Activated naive CD4-positive, alpha-beta T cell treated with anti-CD3 and anti-CD28 coated beads for 36 hours (primary cell): ENCODE measurements at places on chromosomes 11 and 22. TPM values are rescaled to one million over a fixed set of nuclear protein-coding genes. Genes with fewer than 3 reads are reported as not detected.
A peak's percentile ranks its signal among the peaks of the same experiment; 100 is the strongest.

- no peak overlapping the region for H3K27ac ChIP-seq
- peaks cover 11% of the 10 kb centered on the region for H3K36me3 ChIP-seq
- no peak for DNase-seq
- peaks cover 12% of the 10 kb centered on the region for H3K4me1 ChIP-seq
- no peak overlapping the region for H3K4me3 ChIP-seq
These were observed 60.6 kb upstream of the YPEL1 start for GRCh38 chr22:21796231-21796630.

DNA sequence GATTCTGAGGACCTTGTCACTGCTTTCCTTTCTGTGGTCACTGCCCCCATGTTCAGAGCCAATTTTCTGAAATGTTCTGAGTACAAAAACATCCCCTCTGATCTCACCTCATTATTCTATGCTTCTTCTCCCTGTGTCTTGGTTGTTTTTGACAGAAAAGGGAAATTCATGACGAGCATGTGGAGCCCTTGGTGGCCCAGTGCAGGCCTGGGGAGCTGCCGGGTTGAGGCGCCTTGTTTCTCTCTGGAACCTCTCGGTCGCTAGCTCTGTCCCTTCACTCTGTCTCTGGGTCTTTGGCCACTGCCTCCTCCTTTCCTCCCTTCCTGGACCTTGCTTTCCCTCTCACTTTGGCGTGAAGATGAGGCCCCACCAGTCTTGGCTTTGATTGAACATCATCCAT is 63.0 kb upstream of the THY1 start:
- no peaks in the 10 kb centered on the region for H3K36me3 ChIP-seq
- no peak overlapping the region for H3K4me3 ChIP-seq
- no peak for DNase-seq
- H3K27ac ChIP-seq = no peak overlapping the region

DNA sequence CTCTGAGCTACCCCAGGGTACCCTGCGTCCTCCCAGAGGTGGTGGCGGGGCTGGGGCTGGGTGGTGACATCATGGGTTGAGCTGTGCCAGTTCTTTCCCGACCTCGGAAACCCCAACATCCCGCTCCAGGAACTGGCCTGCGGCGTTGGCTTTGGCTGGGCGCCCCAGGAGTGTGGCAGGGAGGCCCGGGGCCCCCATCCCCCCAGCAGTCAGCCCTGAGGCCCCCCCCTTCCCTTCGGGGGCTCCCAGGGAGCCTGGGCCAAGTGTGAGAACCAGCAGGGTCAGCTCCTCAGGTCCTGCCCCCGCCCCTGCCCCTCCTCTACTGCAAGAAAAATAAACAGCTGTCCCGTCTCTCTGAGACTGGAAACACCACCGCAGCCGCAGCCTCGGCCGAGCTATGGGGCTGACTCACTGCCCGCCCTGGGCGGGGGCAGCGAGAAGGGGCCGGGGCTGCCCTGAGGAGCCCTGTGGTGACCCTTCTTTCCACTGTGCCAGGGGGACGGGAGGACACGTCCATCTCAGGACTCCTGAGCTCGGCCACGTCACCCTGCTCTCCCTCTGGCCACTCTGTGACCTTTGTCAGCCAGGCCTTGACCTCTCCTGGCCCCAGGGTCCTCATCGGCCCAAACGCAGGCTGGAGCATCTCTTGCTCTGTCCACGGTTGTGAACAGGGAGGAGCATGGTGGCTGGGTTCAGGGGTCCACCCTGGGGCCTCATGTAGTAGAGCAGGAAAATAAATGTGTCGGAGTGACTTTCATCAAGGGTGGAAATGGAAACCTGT is 73.4 kb downstream of the WNT7B start:
- no peaks in the 10 kb centered on the region for H3K36me3 ChIP-seq
- no peak for DNase-seq
- H3K27ac ChIP-seq = no peak overlapping the region
- H3K4me1 ChIP-seq = no peaks in the 10 kb centered on the region
- H3K27me3 ChIP-seq = peaks cover 15% of the 10 kb centered on the region

GRCh38 chr11:2883979-2884815 is 1.4 kb downstream of the CDKN1C start:
- no peak overlapping the region for H3K27ac ChIP-seq
- DNase-seq = no peak
- peaks cover 3% of the 10 kb centered on the region for H3K27me3 ChIP-seq
- no peaks in the 10 kb centered on the region for H3K4me1 ChIP-seq
- H3K4me3 ChIP-seq = no peak overlapping the region

DNA sequence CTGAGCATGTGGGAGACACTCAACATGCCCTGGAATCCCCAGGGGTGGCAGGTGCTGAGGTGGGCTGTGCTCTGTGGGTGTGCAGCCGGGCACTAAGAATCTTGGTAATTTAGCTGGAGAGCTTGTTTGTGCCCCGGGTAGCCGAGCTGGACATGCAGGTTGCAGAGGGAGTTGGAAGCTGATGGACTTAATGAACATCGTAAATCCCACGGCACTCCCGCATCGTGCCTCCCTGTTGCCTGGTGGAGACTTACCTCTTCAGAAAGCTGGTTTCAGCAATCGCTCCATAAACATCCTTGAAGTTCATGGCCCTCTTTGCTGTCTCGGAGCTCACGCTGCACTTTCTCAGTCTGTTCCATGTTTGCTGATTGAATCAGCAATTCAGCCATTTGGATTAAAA is 29.9 kb downstream of the RPS6KA4 start:
- no peak overlapping the region for H3K4me3 ChIP-seq
- H3K36me3 ChIP-seq = no peaks in the 10 kb centered on the region
- H3K27me3 ChIP-seq = no peaks in the 10 kb centered on the region
- peaks cover 8% of the 10 kb centered on the region for H3K4me1 ChIP-seq
- H3K27ac ChIP-seq = no peak overlapping the region

DNA sequence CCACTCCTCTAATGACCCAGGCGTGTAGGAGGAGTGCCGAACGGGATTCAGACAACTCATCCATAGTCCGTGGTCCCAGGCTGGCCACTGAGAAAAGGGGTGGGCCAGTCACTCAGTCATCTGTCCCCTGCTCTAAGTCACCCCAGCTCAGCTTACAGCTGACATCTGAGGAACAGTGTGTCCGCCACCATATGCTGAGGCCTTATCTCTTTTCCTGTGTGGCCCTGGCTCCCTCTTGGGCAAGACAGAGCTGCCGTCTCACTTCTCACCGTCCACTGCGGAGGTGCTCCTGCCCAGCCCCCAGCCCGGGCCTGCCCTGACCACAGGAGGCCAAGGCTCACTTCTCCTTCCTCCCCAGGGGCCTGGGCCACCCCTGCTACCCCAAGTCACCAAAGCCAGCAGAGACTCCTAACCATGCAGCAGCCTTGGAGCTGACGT is 6.8 kb downstream of the CCDC86 start:
- peaks cover 20% of the 10 kb centered on the region for H3K4me1 ChIP-seq
- no peaks in the 10 kb centered on the region for H3K27me3 ChIP-seq
- peaks cover 54% of the 10 kb centered on the region for H3K36me3 ChIP-seq

DNA sequence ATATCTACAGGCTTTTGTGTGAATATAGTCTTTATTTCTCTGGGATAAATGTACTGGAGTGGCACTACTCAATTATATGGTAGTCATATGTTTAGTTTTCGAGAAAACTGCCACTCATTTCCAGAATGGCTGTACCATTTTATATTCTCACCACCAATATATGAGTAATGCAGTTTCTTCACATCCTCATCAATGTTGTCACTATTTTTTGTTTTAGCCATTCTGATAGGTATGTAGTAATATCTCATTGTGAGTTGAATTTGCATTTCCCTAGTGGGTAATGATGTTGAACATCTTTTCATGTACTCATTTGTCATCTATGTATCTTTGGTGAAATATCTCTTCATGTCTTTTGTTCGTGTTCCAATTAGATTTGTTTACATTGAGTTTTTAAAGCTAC is 18.0 kb downstream of the ACRV1 start:
- no peak overlapping the region for H3K4me3 ChIP-seq
- peaks cover 66% of the 10 kb centered on the region for H3K36me3 ChIP-seq
- no peaks in the 10 kb centered on the region for H3K27me3 ChIP-seq
- no peak for DNase-seq
- peaks cover 10% of the 10 kb centered on the region for H3K4me1 ChIP-seq

- DNase-seq = no peak
- H3K36me3 ChIP-seq = peaks cover 3% of the 10 kb centered on the region
- peaks cover 28% of the 10 kb centered on the region for H3K4me1 ChIP-seq
- peak overlapping the region; percentile 87 for H3K4me3 ChIP-seq
- no peaks in the 10 kb centered on the region for H3K27me3 ChIP-seq
These were observed 1.6 kb downstream of the KIAA0930 start for GRCh38 chr22:45238957-45239680.

DNA sequence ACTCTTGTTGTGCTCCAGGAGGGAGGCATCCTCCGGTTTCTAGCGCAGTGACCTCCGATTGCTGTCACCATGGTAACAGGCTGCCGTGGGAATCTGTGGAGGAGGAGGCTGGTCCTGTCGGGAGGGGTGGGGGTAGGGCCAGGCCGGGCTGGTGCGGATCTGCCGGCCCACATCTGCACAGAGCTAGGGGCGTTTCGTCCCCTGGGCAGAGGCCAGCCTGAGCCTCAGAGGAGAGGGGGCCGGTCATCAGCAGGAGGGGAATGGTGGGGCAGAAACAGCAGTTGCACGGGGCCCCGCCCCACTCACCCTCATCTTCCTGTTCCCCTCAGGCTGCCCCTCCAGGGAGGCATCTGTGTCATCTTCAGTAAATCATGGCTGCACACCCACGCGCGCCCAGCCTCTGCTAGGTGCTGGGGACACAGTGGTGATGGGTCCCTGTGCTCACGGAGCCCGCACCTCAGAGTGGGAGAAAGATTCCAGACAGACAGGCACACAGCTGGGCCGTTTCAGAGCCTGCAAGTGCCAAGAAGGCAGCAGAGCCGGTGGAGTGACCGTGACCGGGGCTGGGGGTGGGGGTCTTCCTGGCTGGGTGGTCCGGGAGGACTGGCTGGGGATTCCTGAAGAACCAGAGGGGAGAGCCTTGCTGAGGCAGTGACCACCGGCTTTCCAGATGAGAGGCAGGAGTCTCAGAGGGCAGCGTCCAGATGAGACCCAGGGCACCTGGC is 120.5 kb downstream of the CACNA1I start:
- H3K27ac ChIP-seq = no peak overlapping the region
- H3K27me3 ChIP-seq = peaks cover 4% of the 10 kb centered on the region
- H3K36me3 ChIP-seq = no peaks in the 10 kb centered on the region

GRCh38 chr11:23539556-23539955 is 679.3 kb upstream of the CCDC179 start:
- H3K4me3 ChIP-seq = no peak overlapping the region
- no peak overlapping the region for H3K27ac ChIP-seq
- H3K36me3 ChIP-seq = no peaks in the 10 kb centered on the region
- H3K27me3 ChIP-seq = no peaks in the 10 kb centered on the region
- no peaks in the 10 kb centered on the region for H3K4me1 ChIP-seq

DNA sequence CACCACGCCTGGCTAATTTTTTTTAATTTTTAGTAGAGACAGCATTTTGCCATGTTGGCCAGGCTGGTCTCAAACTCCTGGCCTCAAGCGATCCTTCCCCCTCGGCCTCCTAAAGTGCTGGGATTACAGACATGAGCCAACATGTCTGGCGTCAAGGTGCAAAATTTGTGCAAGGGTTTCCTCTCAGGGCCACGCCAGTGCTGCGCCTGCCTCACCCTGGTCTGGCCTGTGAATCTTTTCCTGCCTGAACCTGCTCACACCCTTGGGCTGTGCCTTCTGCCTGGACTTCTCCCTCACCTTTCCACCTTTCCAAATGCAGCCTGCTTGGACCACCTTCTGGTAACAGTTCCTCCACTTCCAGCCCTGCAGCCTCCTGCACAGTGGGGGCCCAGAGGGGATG is 43.4 kb downstream of the MCM5 start:
- H3K36me3 ChIP-seq = peaks cover 28% of the 10 kb centered on the region
- H3K4me3 ChIP-seq = no peak overlapping the region
- no peaks in the 10 kb centered on the region for H3K27me3 ChIP-seq
- peaks cover 2% of the 10 kb centered on the region for H3K4me1 ChIP-seq
- DNase-seq = no peak

DNA sequence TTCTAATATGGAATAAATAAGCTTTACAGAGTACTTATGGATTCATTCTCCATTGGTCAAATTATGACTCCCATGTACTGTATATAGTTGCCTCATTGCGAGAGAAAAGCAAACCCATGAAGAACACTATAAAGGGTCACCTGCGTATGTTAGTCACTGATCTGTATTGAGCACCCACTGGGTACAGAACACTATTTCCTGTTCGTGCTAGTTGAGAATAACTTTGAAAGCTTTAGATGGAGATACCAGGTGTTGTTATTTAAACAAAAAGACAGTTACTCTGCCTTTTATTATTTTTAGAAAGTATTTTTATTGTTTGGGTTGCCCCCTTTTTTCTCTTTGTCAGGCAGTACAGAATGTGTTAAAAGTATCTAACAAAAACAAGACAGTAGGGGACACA is 79.9 kb downstream of the DEUP1 start:
- no peaks in the 10 kb centered on the region for H3K36me3 ChIP-seq
- no peak overlapping the region for H3K27ac ChIP-seq
- H3K27me3 ChIP-seq = peaks cover 6% of the 10 kb centered on the region
- DNase-seq = no peak
- H3K4me1 ChIP-seq = no peaks in the 10 kb centered on the region

GRCh38 chr11:44324749-44325525 is 15.0 kb upstream of the ALX4 start:
- no peaks in the 10 kb centered on the region for H3K36me3 ChIP-seq
- H3K27me3 ChIP-seq = peaks cover 76% of the 10 kb centered on the region
- H3K4me3 ChIP-seq = no peak overlapping the region
- DNase-seq = no peak
- no peak overlapping the region for H3K27ac ChIP-seq

NARS2 gene
- total RNA-seq = 27.7 TPM

TANGO2 gene
- total RNA-seq = 16.0 TPM

C11orf87 gene
- not detected for total RNA-seq

B3GAT1 gene
- not detected for total RNA-seq

MYO7A gene
- total RNA-seq = not detected
